ENCODE measurements at places on chromosomes 12 and 14. TPM values are rescaled to one million over a fixed set of nuclear protein-coding genes. Genes with fewer than 3 reads are reported as not detected.

DNA sequence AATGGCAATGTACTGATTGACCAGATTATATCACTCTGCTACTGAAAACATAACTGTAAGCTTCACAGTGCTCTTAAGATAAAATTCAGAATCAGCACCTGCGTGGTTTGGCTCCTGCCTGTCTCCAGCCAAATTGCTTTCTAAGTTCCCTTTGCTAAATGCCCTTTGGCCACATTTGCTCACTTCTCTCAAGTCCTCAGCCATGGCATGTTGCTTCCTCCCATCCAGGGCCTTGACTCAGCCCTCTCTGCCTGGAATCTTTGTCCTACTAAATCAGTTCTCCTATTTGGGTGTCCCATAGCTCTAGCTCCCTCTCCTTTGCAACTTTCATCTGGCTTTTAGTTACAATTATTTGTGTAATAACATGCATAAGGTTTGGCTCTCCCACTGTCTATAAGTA, 71.4 kb downstream of the KCNK10 start:
- H3K4me3 ChIP-seq: no peak overlapping the region
- no peaks in the 10 kb centered on the region for H3K4me1 ChIP-seq
- no peak overlapping the region for H3K27ac ChIP-seq
- H3K36me3 ChIP-seq: no peaks in the 10 kb centered on the region

- no peak overlapping the region for H3K27ac ChIP-seq
- H3K36me3 ChIP-seq: no peaks in the 10 kb centered on the region
- no peaks in the 10 kb centered on the region for H3K4me1 ChIP-seq
Observed at GRCh38 chr14:79971330-79971729, 240.0 kb downstream of the DIO2 start.

OR6C2 gene
- not detected for total RNA-seq

DNA sequence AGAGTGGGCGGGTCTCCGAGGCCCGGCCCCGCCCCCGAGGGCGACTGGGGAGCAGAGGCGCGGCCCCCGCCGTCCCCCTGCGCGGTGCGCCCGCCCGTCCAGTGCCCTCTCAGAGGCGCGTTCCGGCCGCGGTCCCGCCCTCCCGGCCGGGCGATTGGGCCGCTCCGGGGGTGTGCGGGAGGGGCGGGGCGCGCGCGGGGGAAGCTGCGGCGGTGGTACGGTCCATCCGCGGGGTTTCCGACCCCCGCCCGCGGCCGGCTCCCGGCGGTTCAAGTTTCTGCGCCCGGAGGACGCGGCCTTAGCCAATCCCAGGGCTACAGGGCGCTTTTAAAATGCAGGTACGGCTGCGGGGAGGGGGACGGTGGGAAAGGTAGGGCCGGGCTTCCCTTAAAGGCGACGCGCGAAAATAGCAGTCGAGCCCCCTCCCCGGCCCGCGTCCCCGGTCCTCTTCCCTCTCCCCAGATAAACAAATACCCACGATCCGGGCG, 315 bp upstream of the CCDC85C start:
- H3K36me3 ChIP-seq: no peaks in the 10 kb centered on the region
- H3K27ac ChIP-seq: peak overlapping the region; percentile 91
- H3K4me1 ChIP-seq: peaks cover 49% of the 10 kb centered on the region
- no peaks in the 10 kb centered on the region for H3K27me3 ChIP-seq
- peak; percentile 95 for DNase-seq
- H3K4me3 ChIP-seq: peak overlapping the region; percentile 66

DNA sequence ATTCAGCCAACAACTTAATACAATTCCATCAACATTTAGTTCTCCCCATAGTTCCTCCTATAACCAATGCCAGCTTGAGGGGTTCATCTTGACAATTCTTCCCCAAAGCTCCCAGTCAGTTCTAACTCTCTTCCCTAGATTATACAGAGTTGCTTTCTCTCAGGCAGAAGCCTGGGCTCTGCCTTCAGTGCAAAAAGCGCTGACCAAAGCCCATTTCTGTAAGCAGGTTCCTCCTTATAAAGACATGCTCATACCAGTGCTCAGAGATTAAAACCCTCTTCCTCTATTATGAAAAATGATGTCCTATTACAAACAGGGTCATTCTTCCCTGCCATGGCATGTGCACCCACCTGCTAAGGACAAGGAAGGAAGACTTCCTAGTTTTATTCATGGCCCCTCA, 16.2 kb downstream of the SPIC start:
- H3K27ac ChIP-seq: no peak overlapping the region
- H3K4me3 ChIP-seq: no peak overlapping the region
- DNase-seq: no peak
- H3K27me3 ChIP-seq: no peaks in the 10 kb centered on the region
- H3K36me3 ChIP-seq: no peaks in the 10 kb centered on the region
- no peaks in the 10 kb centered on the region for H3K4me1 ChIP-seq

ESPL1 gene
- 0.14 TPM for total RNA-seq

DNA sequence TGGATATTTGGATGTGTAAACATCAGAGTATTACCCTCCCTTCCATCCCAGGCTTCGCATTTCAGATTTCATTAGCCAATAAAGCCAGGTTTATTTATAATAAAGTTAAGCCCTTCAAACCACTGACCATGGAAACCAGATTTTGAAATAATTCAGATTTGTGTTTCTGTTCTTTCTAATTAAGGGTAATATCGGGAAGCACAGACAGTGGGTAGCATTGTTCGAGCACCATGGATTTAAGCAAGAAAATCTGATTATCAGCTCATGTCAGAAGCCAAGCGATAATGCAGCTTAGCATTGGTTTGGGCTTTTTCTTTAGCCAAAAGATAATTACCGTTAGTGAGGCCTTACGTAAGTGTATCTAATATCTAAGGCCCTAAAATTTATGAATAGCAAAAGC, 116.1 kb downstream of the C12orf42 start:
- H3K27ac ChIP-seq: no peak overlapping the region
- H3K4me1 ChIP-seq: no peaks in the 10 kb centered on the region
- no peaks in the 10 kb centered on the region for H3K36me3 ChIP-seq
- H3K27me3 ChIP-seq: no peaks in the 10 kb centered on the region
- no peak for DNase-seq

GRCh38 chr12:4483885-4484823, 38.5 kb upstream of the FGF6 start:
- no peaks in the 10 kb centered on the region for H3K36me3 ChIP-seq
- H3K27ac ChIP-seq: no peak overlapping the region
- no peak for DNase-seq

DNA sequence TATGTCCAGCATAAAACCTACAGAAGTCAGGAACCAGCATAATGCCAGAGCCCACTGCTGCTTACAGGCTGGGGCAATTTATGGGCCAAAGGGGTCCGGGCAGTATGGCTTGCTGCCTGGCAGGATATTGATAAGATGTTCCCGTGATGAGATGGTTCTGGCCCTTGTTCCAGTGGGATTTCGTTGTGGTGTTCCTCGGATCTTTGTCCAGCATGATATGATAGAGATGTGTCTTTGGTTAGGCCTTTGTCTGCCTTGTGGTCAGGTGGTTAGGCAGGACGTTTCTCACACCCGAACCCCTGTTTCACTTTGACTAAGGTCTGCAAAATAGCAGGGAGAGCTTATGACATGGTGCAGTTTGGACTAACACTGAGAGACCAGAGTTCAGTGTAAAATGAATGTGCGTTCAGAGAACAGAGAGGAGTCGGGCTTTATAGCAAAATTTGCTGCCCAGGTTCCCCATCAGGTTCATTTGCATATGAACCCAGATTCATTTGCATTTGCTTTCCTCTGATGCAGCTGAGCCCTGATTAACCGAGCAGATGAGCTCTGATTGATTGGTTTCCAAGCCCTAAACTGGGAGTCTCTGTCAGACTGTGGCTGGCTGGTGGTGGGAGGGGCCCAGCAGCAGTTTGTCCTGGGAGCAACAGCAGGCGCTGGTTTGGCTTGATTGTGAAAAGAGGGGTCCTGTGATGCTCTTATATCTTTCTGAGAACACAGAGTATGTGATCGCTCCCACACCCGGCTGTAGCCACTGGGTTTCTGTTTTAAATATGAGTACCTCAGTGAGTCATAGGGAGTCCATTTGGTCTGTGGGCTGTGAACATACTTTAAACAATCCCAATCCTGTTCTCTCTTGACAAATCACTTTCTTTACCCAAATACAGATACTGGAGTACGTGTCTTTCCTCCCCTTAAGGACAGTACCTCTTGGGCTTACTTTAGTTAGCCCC, 156.3 kb upstream of the PZP start:
- no peaks in the 10 kb centered on the region for H3K36me3 ChIP-seq
- H3K4me1 ChIP-seq: no peaks in the 10 kb centered on the region
- no peak overlapping the region for H3K4me3 ChIP-seq
- no peak overlapping the region for H3K27ac ChIP-seq
- H3K27me3 ChIP-seq: no peaks in the 10 kb centered on the region

PTPRQ gene
- total RNA-seq: 4.2 TPM

DNA sequence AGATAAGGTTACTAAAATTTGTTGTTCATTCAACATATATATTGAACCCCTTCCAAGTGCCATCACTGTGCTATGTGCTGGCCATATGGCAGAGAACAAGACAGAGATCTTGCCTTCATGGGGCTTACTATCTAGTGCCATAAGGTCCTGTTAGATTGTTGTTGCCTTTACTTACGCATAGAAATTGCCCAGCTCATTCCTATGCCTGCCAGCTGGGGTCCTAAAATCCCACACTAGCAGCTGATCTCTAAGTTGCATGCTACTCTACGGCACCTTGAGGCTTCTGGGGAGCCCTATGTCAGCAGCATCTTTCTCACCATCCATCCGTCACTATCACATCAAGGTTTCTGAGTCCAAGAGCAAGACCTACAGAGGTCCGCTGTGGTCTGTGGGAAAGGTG, 1.4 kb upstream of the KCNK10 start:
- no peak for DNase-seq
- H3K27ac ChIP-seq: no peak overlapping the region
- H3K36me3 ChIP-seq: no peaks in the 10 kb centered on the region

HOXC9 gene
- not detected for total RNA-seq

- peak overlapping the region; percentile 99 for H3K27ac ChIP-seq
- peaks cover 8% of the 10 kb centered on the region for H3K4me1 ChIP-seq
- no peaks in the 10 kb centered on the region for H3K27me3 ChIP-seq
- no peaks in the 10 kb centered on the region for H3K36me3 ChIP-seq
Observed at GRCh38 chr12:67647181-67647798, 1.3 kb upstream of the DYRK2 start.

GALNT16 gene
- total RNA-seq: 62.4 TPM

DNA sequence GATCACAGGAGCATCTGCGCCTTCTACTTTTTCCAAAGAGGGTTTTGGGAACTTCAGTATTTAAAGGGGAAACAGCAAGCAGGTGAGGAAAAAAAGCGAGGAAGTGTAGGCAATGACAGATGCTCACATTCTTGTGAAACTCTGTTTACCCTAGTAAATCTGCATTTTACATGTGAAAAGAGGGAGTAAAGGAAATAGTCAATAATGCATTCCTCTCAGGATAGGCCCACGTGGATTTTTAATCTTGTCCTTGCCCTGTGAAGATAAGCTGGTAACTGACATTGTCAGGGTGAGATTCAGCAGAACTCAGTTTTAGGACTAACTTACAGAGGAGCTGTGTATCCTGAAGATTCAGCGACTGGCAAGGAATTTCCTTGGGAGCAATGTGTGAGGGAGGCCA, 1119.2 kb upstream of the TMEM132C start:
- DNase-seq: no peak
- H3K4me3 ChIP-seq: no peak overlapping the region
- no peaks in the 10 kb centered on the region for H3K36me3 ChIP-seq

GRCh38 chr12:132422381-132423043, 67.4 kb upstream of the FBRSL1 start:
- no peak for DNase-seq
- no peaks in the 10 kb centered on the region for H3K4me1 ChIP-seq
- H3K27ac ChIP-seq: no peak overlapping the region
- H3K36me3 ChIP-seq: no peaks in the 10 kb centered on the region
- peaks cover 23% of the 10 kb centered on the region for H3K27me3 ChIP-seq

DNA sequence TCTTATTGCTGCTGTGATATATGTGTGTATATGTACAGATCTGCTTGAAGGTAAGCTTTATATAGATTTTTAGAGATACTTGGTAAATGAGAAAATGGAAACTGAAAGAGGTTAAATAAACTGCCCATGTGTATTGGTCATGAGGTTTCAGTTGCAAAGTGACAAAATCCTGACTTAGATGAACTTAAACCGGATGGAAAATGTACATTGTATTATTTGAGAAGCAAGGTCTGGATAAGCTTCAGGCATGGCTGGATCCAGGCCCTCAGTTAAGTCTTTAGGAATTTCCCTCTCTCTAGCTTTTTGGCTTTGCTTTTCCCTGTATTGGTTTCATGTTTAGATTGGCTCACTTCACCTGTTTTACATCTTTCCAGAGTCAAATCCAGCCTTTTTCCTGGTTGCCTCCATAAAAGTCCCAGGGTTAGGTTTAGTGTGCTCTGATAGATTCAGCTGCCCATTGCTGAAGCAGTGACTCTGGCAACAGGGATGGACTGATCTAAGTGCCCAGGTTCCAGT, 21.0 kb upstream of the MAP1LC3B2 start:
- no peak for DNase-seq
- peaks cover 26% of the 10 kb centered on the region for H3K4me1 ChIP-seq
- H3K27me3 ChIP-seq: no peaks in the 10 kb centered on the region
- no peaks in the 10 kb centered on the region for H3K36me3 ChIP-seq
- no peak overlapping the region for H3K4me3 ChIP-seq

- H3K4me1 ChIP-seq: no peaks in the 10 kb centered on the region
- no peak overlapping the region for H3K4me3 ChIP-seq
- no peaks in the 10 kb centered on the region for H3K27me3 ChIP-seq
- H3K36me3 ChIP-seq: no peaks in the 10 kb centered on the region
Observed at GRCh38 chr14:47976139-47976538, 300.7 kb upstream of the MDGA2 start.

- H3K4me3 ChIP-seq: no peak overlapping the region
- H3K27me3 ChIP-seq: no peaks in the 10 kb centered on the region
- no peak overlapping the region for H3K27ac ChIP-seq
- H3K4me1 ChIP-seq: peaks cover 18% of the 10 kb centered on the region
- H3K36me3 ChIP-seq: no peaks in the 10 kb centered on the region
Observed at GRCh38 chr12:75714462-75715322, 203.3 kb upstream of the KRR1 start.

TRIM9 gene
- total RNA-seq: 0.75 TPM

PPP1R13B gene
- total RNA-seq: 86.0 TPM

TSPAN19 gene
- 0.39 TPM for total RNA-seq

DNA sequence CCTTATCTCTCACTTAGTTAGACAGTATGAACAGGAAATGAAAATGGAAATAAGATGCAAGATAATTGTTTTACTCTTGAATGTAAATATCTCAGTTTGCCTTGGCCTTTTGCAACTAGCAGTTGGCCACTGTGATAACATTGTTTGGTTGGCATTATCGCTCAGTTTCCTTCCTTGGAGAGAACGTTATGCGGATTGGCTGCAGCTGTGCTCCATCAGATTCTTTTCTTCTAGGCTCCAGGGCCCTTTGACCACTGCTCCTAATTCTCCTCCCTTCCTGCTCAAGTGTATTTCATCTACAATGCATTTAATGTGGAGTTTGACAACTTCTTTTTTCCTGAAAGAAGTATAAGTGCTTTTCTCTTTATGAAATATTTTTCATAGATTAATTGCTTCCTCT, 284.2 kb downstream of the ADAMTS20 start:
- H3K27me3 ChIP-seq: no peaks in the 10 kb centered on the region
- H3K27ac ChIP-seq: no peak overlapping the region
- no peaks in the 10 kb centered on the region for H3K36me3 ChIP-seq

Measured in heart left ventricle (tissue), 16 donors.